Panc1 (cell line): ENCODE measurements at places on chromosomes 5 and 9. TPM values are rescaled to one million over a fixed set of nuclear protein-coding genes. Genes with fewer than 3 reads are reported as not detected.

- H3K27me3 ChIP-seq = no peaks in the 10 kb centered on the region
- no peaks in the 10 kb centered on the region for H3K36me3 ChIP-seq
- no peak for DNase-seq
- H3K27ac ChIP-seq = no peak overlapping the region
Measured at GRCh38 chr9:93298498-93299417, 114.8 kb downstream of the WNK2 start.

DNA sequence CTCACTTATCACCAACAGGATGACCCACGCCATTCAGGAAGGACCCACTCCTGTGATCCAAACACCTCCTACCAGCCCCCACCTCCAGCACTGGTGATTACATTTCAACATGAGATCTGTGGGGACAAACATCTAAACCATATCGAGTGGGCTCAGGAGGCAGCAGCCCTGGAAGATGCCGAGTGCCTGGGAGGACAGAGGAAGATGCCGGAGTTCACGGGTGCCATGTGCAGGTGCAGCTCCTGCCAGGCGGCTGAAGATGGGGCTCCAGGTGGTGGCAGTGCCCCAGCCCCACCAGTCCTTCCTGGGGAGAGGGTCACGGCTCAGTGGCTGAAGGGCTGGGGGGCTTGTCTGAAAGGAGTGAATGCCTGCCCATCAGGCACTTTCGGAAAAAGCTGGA lies 6.1 kb upstream of the CEP72 start:
- H3K27ac ChIP-seq = no peak overlapping the region
- H3K27me3 ChIP-seq = no peaks in the 10 kb centered on the region
- no peaks in the 10 kb centered on the region for H3K4me1 ChIP-seq
- DNase-seq = no peak
- H3K36me3 ChIP-seq = no peaks in the 10 kb centered on the region

GRCh38 chr9:18837402-18837801 lies 195.6 kb downstream of the SAXO1 start:
- no peak for DNase-seq
- H3K4me3 ChIP-seq = no peak overlapping the region
- H3K36me3 ChIP-seq = no peaks in the 10 kb centered on the region
- no peaks in the 10 kb centered on the region for H3K4me1 ChIP-seq
- no peaks in the 10 kb centered on the region for H3K27me3 ChIP-seq

SLC34A3 gene
- not detected for total RNA-seq

CDO1 gene
- not detected for total RNA-seq

DMRT3 gene
- not detected for total RNA-seq

ZNF483 gene
- total RNA-seq = 4.8 TPM
